Smooth muscle cell of the umbilical artery (primary cell): ENCODE measurements at places on chromosomes 5 and 9. TPM values are rescaled to one million over a fixed set of nuclear protein-coding genes. Genes with fewer than 3 reads are reported as not detected.

Gene C5orf58
- total RNA-seq, result not detected in 2 replicates

Gene RETREG1
- total RNA-seq, result 0.83 and 1.2 TPM in 2 replicates

Gene TMC1
- total RNA-seq, result under 0.01 and 0.28 TPM in 2 replicates

Gene NEURL1B
- 1.2 and 4.4 TPM in 2 replicates for total RNA-seq

Gene SIT1
- not detected in 2 replicates for total RNA-seq

Gene SPINK4
- total RNA-seq, result not detected in 2 replicates

Gene OTP
- total RNA-seq, result not detected in 2 replicates

Gene TLR4
- 0.23 and 0.30 TPM in 2 replicates for total RNA-seq

Gene SCGB3A2
- not detected in 2 replicates for total RNA-seq

Gene DELE1
- total RNA-seq, result 37.1 and 43.3 TPM in 2 replicates
